ENCODE measurements at places on chromosomes 11 and 22.
A peak's percentile ranks its signal among the peaks of the same experiment; 100 is the strongest.

GRCh38 chr22:39718921-39719475 is 148.4 kb downstream of the CACNA1I start:
- no peak for DNase-seq

DNA sequence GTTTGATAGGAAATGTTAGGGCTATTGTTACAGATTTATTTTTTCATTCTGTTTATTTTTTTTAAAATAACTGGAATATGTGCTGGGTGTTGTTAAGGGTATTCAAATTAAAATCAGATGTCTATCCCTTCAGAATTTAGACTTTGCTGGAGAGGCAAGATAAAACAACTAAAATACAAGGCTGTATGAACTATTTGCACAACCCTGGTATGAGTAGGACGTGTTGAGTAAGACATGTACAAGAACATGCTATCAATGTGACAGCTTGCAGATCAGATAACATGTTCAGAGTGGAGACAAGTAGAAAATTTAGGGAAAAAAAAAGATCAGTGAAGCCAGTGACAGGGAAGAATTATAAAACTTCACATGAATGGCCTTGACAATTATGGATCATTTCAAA is 853.5 kb downstream of the METTL15 start:
- no peak for DNase-seq

DNA sequence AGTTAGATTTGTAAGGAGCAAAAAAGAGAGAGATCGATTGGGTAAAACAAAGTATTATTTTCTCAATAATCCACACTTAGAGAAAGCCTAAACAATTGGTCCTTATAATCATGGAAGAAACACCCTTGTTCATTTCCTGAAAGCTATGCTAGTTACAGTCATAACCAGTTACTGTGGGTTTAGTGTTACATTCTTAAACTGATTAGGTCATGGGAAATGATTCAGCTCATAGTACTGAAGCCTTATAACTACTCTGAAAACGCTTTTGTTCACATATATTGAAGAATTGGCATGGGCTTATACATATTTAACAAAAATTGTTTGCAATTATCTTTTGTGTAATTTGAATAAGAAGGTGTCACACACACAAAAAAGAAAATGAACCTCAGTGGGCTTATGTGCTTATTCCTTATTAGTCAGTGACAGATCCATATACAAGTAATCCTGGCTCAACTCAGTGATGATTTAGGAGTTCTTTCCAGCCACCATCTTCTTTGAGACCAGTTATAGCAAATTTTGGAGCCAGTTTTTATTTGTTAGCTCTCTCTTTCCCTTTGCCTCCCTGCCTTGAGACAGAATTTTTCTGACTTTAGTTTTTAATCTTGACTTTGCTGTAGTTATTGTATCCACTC is 198.5 kb upstream of the CTSC start:
- peak; percentile 92 for DNase-seq

DNA sequence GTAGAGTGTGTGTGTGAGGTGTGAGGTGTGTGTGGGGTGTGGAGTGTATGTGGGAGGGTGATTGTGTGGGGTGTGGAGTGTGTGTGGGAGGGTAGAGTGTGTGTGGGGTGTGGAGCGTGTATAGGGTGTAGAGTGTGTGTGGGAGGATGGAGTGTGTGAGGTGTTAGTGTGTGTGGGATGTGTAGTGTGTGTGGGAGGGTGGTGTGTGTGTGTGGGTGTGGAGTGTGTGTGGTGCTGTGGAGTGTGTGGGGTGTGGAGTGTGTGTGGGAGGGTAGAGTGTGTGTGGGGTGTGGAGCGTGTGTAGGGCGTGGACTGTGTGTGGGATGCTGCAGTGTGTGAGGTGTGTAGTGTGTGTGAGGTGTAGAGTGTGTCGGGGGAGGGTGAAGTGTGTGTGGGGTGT is 356.1 kb downstream of the CADM1 start:
- no peak for DNase-seq

DNA sequence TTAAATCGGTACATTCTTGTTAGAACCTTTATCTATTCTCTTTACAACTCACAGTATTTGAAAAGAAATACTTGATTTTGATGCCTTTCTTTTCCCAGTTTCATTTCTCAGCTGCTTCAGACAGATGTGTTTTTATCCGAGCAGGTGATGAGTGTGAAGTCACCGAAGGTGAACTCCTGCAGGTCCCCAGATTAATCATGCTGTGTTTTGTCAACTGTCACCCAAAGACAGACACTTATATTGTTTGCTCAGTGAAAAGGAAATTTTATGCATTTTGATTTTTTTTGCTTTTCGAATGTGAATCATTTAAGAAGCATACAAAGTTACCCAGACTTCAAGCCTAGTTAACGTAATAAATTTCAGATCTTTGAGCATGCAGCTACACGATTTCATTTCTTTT is 7.8 kb upstream of the TMPRSS13 start:
- DNase-seq = no peak

DNA sequence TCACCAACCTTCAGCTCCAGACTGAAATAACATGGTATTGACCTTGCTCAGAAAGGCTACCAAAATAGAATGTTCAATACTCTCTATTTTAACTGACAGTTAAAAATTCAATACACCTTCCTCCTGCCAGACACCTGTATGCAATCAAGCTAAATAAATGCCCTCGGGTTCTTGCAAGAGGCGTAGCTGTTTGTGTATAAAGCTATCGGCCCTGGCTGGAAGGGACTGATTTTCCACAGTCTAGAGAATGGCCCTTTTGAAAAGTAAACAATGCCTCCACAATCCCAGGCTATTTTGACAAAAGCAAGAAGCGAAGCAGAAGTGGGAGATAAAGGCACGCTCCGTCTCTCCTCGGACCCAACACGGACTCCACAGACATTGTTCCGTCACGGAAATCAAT is 791.2 kb downstream of the BRD1 start:
- DNase-seq = no peak

GRCh38 chr11:115871161-115871760 is 367.0 kb upstream of the CADM1 start:
- no peak for DNase-seq

DNA sequence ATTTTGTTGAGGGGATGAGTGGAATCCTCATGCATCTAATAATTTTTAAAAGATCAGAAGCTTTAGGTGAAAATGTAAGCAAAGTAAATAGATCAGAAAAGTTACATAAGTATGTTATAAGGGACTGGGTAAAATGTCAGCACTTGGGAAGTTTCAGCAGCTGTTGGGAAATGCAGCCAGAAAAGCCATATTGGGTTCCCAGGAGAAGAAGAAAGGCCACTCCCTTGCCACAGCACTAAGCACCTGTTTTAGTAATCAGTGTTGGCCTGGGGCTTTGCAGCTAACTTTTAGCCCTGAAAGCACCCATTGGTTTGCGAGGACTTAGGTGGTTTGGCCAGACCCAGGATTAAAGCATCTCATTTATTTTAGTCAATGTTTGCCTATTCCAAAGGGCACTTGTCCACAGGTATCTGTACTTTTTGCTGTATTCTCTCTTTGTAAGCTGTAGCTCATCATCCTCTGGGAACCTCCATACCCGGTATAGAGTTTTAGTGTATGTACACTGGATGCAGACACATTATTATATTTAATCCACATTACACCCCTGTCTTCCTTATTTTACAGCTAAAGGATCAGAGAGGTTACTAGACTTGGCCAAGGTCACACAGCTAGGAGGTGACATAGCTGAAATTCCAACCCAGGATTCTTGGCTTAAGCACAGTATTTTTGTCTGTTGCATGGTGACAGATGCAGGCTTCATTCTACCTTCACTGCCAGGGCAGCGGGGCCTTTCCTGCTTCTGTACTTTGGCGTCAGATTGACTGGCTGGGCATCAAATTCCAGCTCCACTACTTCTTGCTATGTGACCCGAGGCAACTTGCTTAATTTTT is 127.7 kb upstream of the SESN3 start:
- no peak for DNase-seq

DNA sequence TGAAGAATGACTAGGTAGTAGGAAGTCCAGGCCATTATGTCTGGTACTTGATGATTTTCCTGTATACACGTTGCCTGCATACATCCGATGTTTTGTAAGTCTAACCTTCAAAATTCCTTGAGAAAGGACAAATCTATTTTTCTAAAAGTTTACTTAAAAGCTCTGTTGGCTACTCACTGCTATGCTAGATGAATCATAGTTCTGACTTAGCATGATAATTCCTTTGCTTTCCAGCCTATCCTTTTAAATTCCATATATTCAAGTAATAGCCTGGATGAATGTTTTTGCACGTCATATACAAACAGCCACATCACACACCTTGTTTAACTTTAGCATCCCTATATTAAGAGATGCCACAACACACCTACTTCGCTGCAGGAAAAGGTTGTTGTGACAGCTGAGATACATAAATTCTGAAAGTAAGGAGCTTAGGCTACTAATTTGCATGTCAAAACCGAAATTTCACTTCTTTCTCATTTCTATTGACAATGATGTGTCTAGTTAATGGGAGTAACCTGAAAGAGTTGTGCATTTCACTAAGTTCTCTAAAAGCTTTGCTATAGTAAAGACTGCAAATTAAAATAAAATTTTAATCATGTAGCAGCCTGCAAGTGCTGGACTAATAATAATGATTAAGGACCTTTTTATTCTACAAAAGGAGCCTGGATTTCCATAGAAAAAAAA is 1116.4 kb downstream of the JRKL start:
- DNase-seq = no peak

DNA sequence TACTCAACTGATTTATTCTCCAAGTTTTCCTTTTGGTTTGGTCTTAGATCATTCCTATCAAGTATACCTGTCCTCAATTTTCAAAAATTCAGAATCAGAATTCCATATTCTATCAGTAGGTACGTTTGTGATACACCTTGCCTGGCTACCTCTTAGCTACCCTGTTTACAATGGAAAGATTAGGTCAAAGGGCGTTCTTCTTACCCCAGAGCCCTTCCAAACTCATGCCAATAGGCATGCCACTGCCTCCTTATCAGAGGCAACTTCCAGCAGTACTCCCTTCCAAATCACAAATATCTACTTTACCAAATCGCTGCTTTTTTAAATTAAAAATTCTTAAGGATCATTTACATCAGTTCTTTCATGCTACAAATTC is 1.0 kb downstream of the PATL1 start:
- DNase-seq = no peak

DNA sequence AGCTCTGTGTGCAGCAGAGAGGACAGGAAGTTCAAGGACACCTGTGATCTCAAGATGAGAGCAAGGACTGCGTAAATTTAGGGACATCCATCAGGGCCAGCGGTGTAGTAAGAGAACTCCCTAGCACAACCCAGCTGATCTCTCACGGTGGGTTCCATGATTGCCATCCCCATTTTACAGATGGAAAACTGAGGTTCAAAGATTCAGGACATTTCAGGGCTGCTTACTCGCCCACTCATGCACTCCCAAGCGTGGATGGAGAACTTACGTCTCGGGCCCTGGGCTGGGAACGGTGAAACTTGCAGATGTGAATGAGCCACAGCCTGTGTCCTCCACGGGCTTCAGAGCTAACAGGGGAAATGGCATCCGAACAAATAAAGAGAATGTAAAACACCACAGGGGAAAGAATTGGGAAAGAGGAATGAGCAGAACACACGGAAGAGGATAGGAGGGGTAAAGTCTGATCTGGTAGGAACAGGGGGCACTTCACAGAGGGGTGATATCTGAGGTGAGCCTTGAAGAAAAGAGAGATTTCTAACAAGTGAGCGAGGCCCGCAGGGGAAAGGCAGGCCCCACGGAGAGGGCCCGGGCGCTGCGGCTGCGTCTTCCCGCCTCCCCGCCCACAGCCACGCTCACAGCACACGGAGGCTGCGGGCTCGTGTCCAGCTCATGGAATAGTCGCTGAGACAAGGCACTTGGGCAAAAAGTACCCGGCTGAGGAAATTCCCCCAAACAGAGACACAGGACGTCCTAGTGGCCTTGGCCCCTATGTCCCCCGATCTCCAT is 55.9 kb downstream of the RPUSD4 start:
- DNase-seq = no peak

DNA sequence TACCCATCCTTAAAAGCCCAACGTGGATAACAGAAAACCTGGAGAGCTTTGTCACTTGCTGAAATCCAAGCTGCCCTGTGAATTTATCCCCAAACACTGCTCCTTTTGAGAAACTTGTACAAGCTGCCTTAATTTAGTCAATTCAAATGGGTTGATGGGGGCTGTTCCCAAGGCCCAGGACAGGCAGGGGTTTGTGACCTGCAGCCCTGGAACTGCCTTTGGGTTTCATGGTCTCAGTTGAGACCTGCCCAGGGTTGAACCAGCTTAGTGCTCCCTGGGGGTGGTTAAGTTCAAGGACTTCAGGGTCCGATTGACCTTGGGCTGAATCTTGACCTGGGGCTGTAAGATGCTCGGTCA is 112.1 kb upstream of the OR4B1 start:
- no peak for DNase-seq
